Stimulated activated CD8-positive, alpha-beta memory T cell treated with anti-CD3 and anti-CD28 coated beads, Interleukin-15, amount 100 ng/mL, for 1 hour (primary cell): ENCODE measurements at places on chromosomes 12 and 14.

DNA sequence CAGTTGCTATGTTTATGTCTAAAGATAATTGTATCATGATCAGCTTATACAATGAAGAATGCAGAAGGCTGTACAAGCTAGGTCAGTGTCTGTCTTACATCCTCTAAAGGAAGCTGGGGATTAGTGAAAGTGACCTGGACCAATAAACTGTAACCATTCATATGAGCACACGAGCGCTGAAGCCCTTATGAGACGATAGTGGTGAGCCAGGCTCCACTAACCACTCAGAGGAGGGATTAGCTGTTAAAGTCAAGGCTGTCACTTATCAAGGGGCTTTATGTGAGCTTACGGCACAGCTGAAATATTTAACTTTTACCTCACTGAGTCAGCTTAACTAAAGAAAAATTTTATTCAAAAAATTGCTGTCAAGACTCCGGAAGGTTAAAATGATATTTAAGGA, 30.3 kb downstream of the NDUFA12 start:
- no peak for DNase-seq

GRCh38 chr12:18882690-18883089, 144.8 kb downstream of the CAPZA3 start:
- no peak for DNase-seq

- no peak for DNase-seq
Measured at GRCh38 chr12:46152456-46152855, 116.4 kb downstream of the SLC38A1 start.

DNA sequence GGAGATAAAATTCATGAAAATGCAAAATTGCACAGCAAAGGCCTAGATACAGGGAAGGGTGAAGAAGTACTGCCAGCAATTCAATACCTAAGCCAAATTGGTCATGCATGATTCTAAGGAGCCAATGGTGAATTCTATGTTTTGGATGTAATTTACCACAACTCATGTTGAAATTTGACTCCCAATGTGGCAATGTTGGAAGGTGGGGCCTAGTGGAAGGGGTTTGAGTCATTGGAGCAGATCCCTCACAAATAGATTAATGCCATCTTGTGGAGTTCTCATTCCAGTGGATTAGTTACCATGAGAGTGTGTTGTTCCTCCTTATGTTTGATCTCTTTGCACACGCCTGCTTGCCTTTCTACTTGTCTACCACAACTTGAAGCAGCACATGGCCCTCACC, 194.0 kb upstream of the ALG10 start:
- no peak for DNase-seq

DNA sequence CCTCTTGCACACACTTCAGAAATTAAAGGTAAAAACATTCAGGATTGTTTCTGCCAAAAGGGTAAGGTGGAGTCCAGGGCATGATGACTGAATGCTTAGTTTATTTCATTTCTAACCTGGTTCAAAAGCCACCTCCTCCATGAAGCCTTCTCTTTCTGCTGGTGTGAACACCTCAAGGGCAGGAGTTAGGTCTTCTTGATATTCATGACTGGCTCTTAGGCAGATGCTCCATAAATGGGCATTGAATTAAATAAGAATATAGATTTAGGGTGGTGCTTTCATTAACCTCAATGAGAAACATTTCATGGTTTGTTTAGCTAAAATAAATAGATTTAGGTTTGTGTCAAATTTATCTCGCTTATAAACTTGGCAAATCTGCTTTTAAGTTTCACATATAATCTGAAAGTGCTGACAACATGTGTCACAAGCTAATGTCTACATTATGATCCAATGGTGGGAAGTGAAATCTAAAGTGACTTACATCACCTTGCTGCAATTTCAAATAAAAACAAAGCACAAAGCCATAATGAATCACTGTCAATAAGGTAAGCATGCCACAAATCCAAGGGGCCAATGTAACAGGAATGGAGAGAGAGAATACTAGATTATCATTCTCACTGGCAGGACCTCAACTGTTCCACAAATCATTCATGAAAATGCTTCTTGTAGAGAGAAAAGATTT, 72.7 kb upstream of the GRIP1 start:
- DNase-seq, result no peak

DNA sequence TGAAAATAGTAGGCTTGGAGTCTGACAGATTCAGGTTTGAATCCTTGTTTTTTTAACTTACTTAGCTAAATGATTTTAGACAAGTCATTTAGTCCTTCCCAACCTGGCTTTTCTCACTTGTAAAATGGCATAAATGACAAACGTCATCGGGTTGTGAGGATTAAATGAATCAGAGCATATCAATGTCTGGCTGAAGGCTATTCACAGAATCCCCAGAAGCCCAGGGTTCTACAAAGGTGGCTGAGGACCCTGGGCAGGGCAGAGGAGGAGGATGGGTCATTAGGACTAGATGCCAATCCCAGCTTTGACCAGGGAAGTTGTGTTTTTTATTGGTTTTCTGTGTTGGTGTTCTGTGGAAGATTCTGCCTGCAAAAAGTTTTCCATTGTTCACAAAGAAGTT, 7.6 kb upstream of the PTPRB start:
- DNase-seq, result no peak

GRCh38 chr12:80490329-80490728, 46.3 kb downstream of the PTPRQ start:
- no peak for DNase-seq

- no peak for DNase-seq
Measured at GRCh38 chr12:27843714-27844245, 63.7 kb upstream of the MANSC4 start.

- DNase-seq, result no peak
Measured at GRCh38 chr12:123696646-123697045, 15.5 kb upstream of the ATP6V0A2 start.

GRCh38 chr12:6181583-6182278, 18.5 kb upstream of the CD9 start:
- no peak for DNase-seq

GRCh38 chr12:92022093-92022492, 123.6 kb downstream of the BTG1 start:
- DNase-seq, result no peak

DNA sequence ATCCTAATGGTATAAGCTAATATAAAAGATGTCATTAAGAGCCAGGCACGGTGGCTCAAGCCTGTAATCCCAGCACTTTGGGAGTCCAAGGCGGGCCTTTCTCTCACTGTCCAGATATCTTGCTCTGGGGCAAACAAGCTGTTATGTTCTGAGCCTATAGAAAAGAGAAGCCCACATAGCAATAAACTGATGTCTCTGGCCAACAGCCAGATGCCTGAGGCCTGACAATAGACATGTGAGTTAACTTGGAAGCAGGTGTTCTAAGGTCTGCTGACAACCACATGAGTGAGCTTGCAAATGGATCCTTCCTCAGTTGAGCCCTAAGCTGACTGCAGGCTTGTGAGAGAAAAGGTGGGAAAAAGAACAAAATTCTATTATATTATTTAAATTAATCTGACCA, 25.0 kb downstream of the YAF2 start:
- no peak for DNase-seq

DNA sequence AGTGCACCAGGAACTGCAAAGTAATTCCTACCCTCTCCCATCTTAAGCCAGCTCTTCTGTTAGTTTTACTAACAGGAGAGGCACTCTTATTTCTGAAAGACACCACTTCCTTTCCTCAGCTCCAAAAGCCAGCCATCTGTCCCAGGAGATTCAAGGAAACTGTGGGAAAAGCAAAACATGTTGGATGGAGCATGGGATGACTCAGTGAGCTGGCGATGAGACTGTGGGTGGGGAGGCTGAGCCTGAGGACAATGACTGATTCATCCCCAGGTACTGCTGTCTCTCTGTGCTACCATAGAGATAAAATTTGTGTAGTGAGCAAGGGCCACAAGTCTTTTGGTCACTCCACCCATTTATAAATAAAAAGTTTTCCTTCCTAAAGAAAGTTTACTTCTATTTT, 141.4 kb downstream of the MYRFL start:
- DNase-seq, result no peak
